Activated CD8-positive, alpha-beta memory T cell treated with anti-CD3 and anti-CD28 coated beads for 48 hours (primary cell): ENCODE measurements at places on chromosomes 1 and 21.

DNA sequence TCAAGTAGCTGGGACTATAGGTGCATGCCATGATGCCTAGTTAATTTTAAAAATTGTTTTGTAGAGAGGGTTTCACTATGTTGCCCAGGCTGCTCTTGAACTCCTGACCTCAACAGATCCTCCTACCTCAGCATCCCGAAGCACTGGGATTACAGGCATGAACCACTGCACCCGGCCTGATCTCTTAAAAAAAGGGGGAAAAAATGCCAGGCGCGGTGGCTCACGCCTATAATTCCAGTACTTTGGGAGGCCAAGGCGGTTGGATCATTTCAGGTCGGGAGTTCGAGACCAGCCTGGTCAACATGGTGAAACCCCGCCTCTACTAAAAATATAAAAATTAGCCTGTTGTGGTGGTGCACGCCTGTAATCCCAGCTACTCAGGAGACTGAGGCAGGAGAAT is 13.2 kb downstream of the AVPR1B start:
- no peak for DNase-seq

DNA sequence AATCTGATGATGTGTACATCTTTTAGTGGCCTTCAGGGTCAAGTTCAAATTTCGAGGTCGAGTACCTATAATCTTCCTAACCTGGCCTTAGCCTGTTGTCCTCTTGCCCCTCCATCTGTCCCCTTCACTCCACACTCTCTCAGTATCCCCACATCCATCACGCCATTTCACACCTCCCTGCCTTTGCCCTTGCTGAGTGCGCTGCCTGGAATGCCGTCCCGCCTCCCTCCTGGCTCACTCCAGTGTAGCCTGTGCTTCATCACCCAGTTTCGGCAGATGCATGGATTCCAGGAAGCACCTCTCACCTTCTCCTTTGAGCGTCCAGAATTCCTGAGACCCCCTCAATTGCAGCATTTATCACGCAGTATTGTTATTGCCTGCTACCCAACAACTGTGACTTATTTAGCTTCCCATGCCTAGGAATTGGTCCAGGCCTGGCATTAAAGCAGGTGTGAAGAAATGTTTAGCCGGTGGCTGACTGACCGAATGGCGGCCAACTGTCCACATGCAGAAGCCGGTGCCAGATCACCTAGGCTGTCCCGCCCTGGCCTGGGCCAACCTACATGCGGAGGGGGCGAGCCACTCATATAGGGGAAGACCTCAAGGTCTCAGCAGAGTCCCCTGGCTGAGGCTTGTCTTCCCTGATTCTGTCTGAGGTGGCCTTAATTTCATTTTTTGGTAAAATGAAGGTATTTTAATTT is 34.5 kb downstream of the MYOM3 start:
- no peak for DNase-seq

- DNase-seq = no peak
These were observed 11.7 kb upstream of the ENO1 start for GRCh38 chr1:8889925-8890785.

- no peak for DNase-seq
These were observed 5.1 kb upstream of the SSR2 start for GRCh38 chr1:156025876-156026275.

- no peak for DNase-seq
These were observed 54.9 kb downstream of the TMEM53 start for GRCh38 chr1:44619261-44619900.

DNA sequence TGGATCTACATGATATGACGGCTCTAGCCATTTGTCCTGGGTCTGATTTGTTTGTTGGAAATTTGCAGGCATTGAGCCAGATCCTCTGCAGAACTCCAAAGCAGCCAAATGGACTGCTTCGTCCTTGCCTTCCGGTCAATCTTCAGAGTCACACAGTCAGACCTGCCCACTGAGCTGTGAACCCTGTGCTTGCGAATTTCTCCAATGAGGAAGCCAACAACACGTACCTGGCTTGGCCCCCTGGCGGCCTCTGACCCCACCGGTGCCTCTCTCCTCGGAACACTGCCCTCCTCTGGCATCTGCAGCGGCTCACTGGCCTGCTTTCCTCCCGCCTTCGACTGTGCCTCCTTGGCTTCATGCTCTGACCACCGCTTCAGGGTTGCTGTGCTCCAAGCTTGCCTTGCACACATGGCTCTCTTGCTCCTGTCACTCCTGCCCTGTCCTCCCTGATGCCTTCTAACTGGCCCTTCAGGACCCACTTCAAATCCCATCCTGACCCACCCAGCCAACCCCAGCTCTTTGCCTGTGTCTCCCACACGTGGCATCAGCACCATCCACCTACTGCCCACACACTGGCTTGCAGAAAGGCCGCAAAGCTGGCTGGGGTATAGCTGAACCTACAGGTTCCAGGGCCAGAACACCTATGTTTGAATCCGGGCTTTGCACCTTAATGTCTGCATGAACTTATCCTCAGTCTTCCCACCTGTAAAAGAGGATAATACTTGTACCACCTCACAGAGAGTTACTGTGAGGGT is 128.2 kb downstream of the KCNN3 start:
- DNase-seq = no peak

GRCh38 chr1:21633992-21634805 is 35.0 kb downstream of the RAP1GAP start:
- DNase-seq = no peak

DNA sequence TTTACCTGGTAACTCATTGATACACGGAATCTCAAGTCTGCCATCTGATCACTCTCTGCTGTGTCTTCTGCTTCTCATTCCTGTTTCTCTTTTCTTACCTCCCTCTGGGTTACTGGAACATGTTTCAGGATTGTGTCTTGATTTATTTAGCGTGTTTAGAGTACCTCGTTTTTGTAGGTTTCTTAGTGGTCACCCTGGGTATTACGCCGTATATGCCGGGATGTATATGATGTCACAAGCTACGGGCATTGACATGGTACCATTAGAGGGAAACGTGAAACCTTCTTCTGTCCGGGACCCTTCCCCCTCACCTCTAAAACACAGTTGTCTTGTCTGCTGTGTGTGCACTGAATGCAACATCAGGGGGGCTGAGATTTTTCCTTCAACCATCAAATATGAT is 2.8 kb downstream of the ACTRT2 start:
- no peak for DNase-seq

- DNase-seq = no peak
These were observed 1.2 kb downstream of the PCP4L1 start for GRCh38 chr1:161259765-161260164.

GRCh38 chr1:176853503-176853902 is 311.0 kb downstream of the ASTN1 start:
- no peak for DNase-seq

- DNase-seq = no peak
These were observed at the start of gene BCAR3 for GRCh38 chr1:93681101-93681988. Gene BCAR3 (minus strand): TSS chr1:93681837. CDS start chr1:93674930, 6,907 bp downstream.

DNA sequence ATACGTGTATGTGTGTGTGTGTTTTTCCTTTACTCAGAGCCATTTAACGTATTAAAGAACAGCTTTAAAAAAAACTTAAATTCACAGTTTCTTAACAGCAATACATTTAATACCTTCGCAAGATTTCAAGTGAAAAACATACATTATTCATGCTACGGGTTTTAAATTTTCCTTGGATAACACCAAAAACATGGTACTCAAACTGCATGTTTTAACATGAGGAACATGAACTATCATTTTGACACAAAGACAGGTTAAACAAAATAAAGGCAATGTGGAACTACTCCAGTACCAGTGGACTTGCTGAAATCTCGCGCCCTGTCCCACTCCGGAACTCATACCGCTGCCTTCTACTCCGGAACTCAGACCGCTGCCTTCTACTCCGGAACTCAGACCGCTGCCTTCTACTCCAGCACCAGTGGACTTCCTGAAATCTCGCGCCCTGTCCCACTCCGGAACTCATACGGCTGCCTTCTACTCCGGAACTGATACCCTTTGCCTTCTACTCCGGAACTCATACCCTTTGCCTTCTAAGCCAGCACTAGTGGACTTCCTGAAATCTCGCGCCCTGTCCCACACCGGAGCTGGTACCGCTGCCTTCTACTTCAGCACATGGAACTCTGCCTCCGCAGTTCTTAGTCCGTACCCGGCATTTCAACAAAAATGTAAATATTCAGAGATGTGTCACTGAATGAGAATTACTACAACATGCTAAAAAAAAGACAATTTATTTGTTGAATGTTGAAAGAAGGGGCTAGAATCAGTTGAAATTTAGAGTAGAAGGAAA is 148.6 kb downstream of the NCAM2 start:
- DNase-seq = no peak

GRCh38 chr1:45621501-45621836 is 2.4 kb downstream of the CCDC17 start:
- DNase-seq = no peak

DNA sequence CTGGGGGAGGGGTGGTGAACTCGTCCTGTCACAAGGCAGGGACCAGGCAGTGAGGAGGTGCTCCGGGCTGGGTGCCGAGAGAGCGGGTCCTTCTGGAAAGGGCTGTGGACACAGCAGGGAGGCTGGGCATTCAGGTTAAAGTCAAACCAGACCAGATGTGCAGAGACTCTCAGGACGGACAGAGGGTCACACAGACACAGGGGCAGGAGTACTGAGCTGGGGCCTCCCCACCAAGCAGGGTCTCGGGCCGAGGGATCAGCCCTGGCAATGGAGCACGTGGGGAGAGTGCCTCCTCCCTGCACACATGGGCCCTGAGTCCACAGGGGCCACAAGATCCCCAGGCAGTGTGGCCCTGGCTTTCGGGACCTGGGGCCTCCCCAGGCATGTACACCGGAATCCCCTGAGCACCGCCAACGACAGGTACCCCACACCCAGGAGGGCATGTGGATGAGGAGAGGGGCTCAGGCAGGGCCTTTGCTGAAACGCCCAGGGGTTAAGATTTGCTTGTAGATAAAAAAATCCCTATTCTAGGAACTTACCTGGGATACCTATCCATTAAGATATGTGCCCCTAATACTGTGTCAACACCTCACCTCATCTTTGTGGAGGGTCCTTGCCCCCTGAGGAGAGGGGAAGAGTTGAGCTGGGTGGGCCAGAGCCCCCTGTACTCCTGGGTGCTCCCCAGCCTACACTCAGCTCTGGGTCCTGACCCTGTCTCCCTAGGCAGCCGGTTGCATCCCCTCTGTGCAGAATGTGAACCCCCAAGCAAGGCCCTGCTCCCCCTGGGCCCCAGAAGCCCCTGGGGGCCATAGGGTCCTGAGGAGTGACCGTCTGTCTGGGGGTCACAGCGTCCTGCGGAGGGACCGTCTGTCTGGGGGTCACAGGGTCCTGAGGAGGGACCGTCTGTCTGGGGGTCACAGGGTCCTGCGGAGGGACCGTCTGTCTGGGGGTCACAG is 46.9 kb upstream of the ADARB1 start:
- DNase-seq = no peak

- no peak for DNase-seq
These were observed 46.8 kb upstream of the SSBP3 start for GRCh38 chr1:54453022-54453421.

DNA sequence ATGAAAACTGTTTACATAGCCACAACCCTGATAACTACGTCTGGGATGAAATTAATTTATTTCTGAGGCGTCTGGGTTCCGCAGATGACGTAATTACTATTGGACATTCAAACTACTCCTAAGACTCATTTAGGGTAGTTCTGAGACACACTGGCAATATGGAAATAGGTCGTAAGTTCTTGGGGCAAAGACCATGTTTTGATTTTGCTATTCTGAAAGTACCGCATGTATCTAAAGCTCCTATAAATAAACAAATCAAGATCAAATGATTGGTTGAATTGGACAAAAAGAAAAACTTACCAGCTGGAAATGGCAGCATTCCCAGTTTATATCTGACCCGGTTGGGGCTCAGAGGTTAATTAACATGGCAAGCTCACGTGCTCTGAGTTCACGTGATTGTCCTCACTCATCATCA is 74.3 kb downstream of the DHRS3 start:
- no peak for DNase-seq

- DNase-seq = no peak
These were observed 22.8 kb upstream of the RNU1-4 start for GRCh38 chr1:16717336-16718098.

DNA sequence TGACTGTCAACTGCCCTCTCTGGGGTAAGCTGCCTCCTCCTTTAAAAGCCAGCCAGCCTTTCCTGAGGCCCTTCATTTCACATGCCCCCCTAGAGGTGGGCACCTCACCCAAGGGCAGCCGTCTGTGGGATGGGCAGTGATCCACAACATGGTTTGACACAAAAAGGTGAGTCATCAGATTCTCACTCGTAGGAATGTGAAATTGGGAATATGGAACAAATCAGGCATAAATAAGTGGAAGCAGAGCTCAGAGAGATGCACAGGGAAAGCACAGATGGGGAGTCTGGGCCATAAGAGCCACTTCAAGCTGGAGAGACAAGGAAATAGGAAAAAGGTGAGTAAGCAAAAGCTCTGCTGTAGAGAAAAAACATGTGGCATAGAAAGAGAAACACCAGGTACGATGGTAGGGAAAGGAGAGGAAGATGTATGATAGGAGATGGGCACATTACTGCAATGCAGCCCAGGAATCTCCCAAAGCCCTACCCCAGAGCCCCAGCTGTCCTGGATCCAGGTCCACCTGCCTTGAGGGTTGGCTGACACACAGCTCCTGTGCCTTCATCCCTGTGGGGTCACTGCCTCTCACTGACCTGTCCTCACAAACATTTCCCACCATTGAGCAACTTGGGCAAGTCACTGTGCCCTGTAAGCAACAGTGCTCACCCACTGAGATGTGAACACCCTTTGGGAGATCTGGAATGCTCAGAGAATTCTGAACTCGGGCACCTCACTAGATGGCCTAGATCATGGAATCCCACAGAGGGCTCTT is 86.6 kb downstream of the ASTN1 start:
- no peak for DNase-seq

DNA sequence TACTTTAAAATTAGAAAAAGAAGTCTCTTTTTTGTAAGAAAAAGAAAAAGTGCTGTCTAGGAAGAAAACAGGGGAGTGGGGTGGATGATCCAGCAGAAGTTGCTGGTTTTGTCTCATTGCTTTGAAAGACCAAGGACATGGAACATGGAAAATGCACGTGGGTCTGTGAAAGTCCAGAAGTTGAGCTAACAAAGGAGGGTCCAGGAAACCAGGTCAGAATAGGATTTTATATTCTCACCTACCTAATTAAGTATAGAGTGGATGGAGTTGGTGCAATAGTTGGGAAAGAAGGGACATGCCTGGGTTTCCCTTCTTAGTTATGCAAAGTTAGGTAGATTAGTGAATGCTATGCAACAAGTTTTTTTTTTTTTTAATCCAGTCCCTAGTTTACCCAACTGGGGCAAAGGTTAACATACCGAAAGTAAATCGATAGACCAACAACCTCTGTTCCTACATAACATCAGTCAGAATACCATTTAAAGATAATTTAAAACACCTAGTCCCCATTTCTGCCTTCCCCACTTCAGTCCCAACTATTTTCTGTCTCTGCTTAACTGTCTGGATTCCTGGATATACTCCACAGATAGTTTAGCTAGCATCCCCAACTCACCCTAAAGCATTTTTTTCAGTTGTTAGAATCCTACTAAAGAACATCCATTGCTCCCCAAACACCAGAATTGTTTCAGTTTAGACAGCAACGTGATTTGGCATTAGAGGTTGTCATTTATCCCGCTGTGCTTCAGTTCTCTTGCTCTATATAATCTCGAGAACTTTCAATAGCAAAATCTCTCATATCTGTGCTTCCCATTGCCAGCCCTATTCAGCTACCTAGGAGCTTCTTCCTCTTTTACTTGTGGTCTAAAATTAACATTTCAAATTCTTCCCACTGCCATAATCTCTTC is 105.7 kb upstream of the PLPPR5 start:
- DNase-seq = no peak
